ENCODE measurements at places on chromosomes 2 and 18.

- DNase-seq = no peak
Measured at GRCh38 chr2:112229348-112229747, 25.5 kb downstream of the ZC3H8 start.

GRCh38 chr2:172478353-172478752 is 51.0 kb downstream of the ITGA6 start:
- no peak for DNase-seq

- DNase-seq = no peak
Measured at GRCh38 chr2:23283653-23284052, 101.3 kb upstream of the KLHL29 start.

DNA sequence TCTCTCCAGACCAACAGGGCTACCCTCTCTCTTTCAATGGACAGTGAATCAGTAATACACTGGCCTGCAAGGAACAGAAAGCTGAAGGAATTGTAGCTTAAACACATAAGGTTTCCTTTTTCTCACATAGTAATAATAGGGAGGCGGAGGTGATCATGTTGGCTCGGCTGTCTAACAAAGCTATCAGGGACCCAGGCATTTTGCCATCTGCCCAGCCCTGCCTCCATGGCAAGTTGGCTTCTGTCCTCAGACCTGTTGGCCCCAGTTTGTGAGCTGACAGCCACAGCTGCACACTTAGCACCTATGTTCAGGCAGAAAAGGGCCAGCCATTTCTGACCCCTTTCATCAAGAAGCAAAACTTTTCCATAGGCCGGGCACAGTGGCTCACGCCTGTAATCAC is 2.0 kb upstream of the CHRNG start:
- DNase-seq = no peak

- DNase-seq = no peak
Measured at GRCh38 chr18:907115-907884, 2.6 kb downstream of the ADCYAP1 start.

Measured in memory B cell (primary cell).